ENCODE measurements at places on chromosomes 4 and X.

- DNase-seq, result no peak
Measured at GRCh38 chr4:57492251-57492878, 382.2 kb upstream of the IGFBP7 start.

- no peak for DNase-seq
Measured at GRCh38 chr4:47410271-47410670, 53.2 kb downstream of the COMMD8 start.

DNA sequence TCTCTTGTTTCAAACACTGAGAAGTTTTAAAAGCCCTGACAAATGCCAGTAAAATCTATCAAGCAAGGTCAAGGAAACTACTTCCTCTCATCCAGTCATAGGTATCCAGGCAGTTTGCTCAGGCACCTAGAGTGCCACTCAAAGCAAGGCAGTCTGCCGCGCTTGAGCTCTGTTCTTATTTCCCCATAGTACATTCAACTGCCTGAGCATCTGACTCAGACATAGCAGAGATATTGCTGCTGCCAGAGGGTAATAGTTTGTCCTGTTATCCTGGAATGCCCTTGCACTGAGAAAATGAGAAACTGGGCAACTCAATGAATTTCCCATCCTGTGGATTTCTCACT, 16.1 kb upstream of the ATP8A1 start:
- no peak for DNase-seq

- DNase-seq, result no peak
Measured at GRCh38 chr4:153060196-153060595, 124.1 kb downstream of the FHDC1 start.

DNA sequence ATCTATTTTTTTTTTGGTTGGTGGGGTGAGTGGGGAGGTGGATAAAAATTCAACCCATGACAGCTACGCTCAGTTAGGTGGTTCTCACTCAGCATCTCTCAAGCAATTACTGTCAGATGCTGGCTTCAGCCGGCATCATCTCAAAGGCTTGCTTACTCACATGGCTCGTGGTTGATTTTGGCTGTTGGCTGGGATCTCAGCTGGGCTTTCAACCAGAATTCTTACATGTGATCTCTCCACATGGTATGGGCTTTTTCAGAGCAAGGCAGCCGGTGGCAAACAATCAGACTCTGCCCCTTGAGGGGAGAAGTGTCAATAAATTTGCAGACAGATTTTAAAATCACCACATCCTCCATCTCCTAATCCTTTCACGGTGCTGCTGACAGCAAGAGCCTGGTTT, 47.2 kb downstream of the SLC34A2 start:
- DNase-seq, result no peak

GRCh38 chrX:2714551-2714950, 23.5 kb downstream of the CD99 start:
- no peak for DNase-seq

GRCh38 chr4:138114434-138114833, 127.7 kb downstream of the SLC7A11 start:
- no peak for DNase-seq

DNA sequence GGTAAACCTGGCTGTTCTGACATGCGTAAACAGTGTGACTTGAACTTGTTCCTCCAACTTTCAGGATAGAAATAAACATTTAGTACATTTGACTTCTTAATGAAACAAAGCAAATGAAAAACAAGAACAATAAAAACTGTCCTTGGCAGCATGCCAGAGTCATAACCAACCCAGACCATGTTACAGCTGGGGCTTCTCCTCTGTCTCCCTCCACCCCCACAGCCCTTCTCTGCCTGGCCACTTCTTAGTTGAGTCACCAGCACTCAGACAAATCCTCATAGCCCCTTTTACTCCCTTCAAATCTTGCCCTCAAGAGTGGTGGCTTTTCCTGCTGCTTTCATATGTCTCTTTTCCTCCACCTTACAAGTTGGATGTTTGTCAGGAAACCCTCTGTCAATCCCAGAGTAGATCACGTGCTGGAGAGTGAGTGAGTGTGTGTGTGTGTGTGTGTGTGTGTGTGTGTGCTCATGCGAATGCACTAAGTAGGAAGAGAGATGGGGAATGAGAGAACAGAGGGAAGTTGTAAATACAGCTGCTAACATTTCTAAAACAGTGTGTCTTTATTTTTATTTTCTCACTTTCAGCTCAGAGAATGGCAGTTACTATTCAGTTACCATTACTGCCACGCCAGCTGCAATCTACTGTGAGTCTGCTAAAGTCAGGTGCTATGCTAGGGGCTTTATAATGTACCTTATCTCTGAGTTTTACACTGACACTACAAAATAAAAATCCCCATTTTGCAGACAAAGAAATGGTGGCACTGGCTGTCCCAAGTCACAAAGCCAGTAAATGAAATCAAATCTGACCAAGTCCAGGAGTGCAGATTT, 15.0 kb downstream of the SCARB2 start:
- DNase-seq, result no peak
